ENCODE measurements at places on chromosomes 5 and 9.

DNA sequence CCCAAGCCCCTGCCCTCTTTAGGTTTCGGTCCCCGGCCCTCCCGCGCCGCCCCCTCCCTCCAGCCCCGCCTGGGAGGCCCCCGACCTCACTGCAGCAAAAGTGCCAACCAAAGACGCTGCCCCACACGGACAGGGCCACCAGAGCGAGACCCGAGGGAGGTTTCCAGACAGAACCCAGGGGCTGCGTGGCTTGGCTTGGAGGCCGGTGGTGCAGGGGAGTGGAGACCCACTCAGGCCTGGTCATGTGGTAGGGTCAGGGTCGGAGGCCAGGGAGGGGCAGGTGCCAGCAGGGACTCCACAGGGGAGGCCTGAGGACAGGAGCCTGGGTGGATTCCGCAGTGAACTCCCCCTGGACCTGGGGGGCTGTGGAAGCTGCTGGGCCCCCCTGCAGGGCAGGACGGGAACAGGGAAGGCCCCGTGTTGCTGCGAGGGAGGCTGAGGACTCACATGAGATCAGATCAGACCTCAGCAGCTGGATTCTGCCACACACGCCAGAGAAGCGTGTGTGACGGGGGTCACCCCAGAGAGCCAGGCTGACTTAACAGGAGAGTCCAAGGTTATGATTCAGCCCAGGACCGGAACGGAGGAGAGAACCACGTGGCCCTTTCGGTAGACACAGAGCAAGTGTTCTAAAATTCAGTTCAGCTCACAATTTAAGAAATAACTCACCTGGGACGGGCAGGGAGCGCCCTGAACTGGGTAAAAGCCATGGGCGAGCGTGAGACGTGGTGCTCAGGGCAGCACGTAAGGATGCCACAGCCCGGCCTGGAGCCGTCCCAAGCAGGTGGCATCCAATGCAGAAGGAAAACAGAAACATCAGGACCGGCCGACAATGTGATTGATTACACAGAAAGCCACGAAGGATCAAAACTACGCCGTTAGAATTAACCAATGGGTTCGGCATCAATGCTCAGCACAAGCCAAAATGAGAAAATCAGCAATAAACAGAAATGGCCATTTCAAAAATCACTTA, 38.9 kb downstream of the EXD3 start:
- DNase-seq: no peak

DNA sequence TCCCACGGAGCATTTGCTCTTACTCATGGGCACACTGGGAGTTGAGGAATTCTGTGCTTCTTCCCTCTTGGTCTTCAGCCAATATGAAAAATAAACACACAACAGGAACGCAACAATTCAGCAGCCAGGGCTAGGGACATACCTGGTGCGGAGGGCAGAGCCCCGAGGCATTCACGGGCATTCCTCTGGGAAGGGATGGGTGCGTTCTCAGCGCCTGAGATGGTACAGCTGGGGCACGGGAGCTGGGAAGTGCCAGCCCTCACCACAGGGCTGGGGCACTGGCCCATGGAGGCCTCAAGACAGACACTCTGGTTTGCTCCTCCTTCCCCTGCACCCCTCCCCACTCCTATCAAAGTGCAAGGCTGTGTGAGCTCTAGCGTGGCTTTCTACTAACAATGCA, 2.1 kb downstream of the SLC6A3 start:
- DNase-seq: no peak

GRCh38 chr5:15992918-15993317, 186.7 kb downstream of the MARCHF11 start:
- DNase-seq: no peak

DNA sequence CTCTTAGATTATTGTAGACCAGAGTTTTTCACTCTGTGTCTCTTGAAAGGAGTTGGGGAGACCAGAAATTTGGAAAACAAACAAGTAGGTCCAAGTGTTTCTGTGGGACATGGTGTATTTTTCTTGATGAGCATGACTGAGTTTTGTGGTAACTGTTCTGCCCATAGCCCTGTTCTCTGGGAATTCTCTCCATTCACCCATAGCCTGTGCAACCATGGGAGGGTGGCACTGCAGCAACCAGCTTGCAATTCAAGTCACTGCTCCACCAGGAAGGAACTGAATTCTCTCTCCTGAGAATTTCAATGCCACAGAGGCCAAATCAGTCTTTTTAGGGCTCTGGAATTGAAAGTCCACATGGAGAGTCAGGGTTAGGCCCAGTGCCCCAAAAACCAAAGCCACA, 475.3 kb upstream of the TRPC7 start:
- no peak for DNase-seq

DNA sequence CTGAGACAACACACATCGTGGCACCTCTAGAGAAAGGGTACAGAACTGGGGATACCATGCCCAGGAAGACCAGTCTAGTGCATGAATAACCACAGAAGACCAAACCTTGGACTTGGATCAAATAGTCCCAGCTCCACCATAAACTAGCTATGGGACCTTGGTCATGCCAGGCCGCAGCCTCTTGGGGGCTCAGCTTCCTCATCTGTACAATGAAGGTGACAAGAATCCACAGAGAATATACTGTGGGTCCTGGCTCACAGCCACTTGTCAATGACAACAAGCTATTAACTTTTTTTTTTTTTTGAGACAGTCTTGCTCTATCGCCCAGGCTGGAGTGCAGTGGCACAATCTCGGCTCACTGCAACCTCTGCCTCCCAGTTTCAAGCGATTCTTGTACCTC, 3.9 kb downstream of the KYAT1 start:
- no peak for DNase-seq

GRCh38 chr5:135439231-135440205, 7.6 kb downstream of the DCANP1 start:
- no peak for DNase-seq

- DNase-seq: peak; percentile 29
These were observed 137.5 kb downstream of the ARHGEF28 start for GRCh38 chr5:73763300-73764032.

DNA sequence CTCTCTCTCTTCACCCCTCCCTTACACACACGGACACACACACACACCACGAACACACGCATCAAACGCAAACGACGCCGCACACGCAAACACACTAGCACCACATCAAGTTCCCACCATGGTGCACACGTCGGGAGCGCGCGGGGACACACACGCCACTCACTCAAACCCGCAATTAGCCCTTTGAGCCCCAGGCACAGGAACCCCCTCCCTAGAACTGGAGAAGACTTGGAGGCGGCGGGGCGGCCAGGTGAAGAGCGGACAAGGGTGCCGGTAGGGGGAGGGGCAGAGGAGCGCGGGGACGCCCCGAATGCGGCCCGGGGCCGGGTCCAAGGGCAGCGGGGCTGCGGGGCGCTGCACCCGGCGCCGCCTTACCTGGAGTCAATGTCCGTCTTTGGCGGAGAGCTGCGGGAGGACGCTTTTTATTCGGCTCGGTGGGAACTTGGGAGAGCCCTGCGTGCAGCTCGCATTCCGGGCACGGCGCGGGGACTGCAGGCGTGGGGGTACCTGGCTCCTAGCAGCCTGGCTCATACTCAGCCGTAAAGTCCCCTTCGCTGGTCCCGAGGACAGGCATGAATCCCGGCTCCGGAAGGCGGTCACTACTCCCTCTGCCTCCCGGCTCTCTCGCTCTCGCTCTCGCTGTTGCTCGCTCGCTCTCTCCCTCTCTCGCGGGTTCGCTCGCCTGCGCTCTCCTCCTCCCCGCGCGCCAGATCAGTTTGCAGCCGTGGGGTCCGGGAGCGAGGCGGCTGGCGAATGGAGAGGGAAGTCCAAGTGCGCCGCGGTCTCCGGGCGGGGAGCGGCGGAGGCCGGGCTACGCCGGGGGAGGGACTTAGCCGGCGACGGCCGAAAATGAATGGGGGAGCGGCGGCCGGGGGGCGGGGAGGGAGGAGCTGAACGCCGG, at the start of gene BRINP1:
Gene BRINP1, minus strand, starts transcription at position 755 of the 901 bp plus-strand sequence. CDS start 56,080 bp downstream, outside the sequence.
- DNase-seq: no peak

- no peak for DNase-seq
These were observed 197.0 kb upstream of the SEMA6A start for GRCh38 chr5:116771466-116772151.

DNA sequence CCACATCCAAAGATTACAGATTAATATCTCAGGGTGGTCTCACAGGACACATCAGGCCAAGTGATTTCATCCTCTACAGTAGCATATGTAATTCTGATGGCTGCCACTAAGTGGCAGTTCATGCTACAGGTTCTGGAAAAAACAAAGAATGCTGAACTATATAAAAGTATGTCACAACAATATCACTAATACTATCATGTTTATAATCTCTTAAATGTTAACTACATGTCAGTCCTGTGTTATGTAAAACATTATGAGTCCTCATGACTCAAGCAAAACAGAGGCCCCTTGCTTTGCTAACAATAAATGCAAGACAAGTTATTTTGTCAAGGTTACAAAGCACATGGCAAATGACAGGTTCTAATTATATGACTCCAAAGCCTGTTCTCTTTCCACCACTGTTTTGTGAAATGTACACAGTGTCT, 233.2 kb downstream of the FBXL17 start:
- no peak for DNase-seq

GRCh38 chr5:132556153-132556762, 519 bp upstream of the RAD50 start:
- no peak for DNase-seq

GRCh38 chr9:75152416-75152815, 64.1 kb downstream of the OSTF1 start:
- DNase-seq: no peak

DNA sequence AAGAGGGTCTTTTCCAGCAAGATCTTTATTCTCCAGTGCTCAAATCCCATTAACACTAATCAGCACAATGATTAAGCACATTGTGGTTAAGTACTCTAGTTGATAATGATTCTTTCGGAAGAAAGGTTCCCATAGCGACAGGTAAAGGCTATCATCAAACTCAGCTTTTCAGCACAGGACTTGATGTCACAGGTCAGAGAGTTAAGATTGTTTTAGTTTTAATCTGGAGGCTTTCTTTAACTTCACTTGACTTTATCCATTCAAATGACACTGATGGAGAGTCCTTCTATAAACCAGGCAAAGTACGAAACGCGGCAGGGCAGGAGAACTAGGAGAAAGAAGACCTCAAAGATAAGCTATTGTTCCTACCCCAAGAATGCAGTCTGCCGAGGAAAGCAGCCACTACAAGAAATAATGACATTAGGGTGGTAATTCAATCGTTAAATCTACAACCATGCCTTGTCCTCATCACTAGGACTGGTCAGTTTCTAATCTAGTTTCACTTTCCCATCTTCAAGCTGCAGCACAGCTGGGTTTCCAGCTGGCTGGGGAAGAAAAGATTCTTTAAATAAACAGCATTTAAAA, 4.6 kb downstream of the NRG2 start:
- DNase-seq: no peak

DNA sequence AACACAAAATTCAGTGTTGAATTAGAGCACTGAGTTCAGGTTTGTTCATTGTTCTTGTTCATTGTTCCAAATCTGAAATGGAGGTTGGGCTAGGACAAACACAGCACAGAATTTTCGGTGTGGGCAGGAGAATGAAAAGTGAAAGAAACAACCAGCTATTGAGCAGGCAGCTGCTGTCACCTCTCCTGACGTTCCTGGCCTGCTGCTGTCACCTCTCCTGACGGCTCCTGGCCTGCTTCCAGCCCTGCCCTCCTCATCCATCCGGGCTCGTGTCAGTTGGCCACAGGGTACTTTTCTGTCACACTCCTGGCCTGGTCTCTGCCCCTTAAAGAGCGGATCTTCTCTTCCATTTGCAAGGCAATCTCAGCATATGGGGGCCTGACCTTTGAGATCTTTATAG, 45.2 kb upstream of the CKMT2 start:
- DNase-seq: no peak

Measured in GM04503 (cell line).